ENCODE measurements at places on chromosomes 13 and 19. TPM values are rescaled to one million over a fixed set of nuclear protein-coding genes. Genes with fewer than 3 reads are reported as not detected.

DNA sequence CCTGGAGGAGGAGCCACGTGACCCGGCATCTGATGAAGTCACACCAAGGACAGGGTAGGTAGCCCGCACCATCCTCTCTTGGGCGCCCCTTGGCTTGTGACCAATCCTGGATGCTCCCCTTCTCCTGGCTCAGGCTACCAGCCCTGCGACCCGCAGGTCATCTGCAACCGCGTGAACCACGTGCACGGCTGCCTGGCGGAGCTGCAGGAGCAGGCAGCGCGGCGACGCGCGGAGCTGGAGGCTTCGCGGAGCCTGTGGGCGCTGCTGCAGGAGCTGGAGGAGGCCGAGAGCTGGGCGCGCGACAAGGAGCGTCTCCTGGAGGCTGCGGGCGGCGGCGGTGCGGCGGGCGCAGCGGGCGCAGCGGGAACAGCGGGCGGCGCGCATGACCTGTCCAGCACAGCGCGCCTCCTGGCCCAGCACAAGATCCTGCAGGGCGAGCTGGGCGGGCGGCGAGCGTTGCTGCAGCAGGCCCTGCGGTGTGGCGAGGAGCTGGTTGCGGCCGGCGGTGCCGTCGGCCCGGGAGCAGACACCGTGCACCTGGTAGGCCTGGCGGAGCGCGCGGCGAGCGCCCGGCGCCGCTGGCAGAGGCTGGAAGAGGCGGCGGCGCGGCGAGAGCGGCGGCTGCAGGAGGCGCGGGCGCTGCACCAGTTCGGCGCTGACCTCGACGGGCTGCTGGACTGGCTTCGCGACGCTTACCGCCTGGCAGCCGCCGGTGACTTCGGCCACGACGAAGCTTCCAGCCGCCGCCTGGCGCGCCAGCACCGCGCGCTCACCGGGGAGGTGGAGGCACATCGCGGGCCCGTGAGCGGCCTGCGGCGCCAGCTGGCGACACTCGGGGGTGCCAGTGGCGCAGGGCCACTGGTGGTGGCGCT lies 45.9 kb downstream of the SPTBN4 start:
- peaks cover 5% of the 10 kb centered on the region for H3K36me3 ChIP-seq
- peaks cover 11% of the 10 kb centered on the region for H3K4me1 ChIP-seq
- DNase-seq: peak; percentile 32
- no peak overlapping the region for H3K27ac ChIP-seq
- peaks cover 42% of the 10 kb centered on the region for H3K27me3 ChIP-seq

DNA sequence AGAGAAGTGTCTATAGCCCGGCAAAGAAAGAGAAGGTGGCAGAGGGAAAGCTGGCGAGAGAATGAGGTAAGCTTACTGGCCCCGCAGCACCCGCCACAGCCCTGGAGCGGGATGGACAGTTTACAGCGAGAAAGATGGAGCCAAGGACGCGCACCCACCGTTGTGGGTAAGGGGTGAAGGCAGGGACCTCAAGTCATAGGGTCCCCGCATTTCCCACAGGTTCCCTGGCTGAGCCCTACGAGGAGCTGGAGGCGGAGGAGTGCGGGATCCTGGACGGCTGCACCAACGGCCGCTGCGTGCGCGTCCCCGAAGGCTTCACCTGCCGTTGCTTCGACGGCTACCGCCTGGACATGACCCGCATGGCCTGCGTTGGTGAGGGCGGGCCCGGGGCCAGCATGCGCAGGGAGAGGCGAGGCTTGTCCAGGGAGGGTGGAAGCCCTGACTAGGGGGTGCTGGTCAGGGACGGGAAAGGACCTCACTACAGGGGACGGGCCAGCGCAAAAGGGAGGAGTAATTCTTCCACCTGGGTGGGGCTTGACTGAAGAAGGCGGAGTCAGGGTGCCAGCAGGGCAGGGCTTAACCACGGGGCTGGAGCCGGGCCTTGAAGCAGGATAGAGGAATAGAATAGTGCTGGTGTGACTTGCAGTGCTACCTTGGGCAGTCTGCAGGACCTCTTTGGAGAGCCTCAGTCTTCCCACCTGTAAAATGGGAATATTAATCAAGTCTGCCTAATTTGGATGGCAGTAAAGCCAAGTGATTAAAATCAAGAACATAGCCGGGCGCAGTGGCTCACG lies 26.5 kb downstream of the LTBP4 start:
- no peak overlapping the region for H3K27ac ChIP-seq
- H3K4me3 ChIP-seq: no peak overlapping the region
- H3K36me3 ChIP-seq: peaks cover 38% of the 10 kb centered on the region
- H3K27me3 ChIP-seq: no peaks in the 10 kb centered on the region
- DNase-seq: no peak
- peaks cover 6% of the 10 kb centered on the region for H3K4me1 ChIP-seq

GRCh38 chr13:40692946-40693345 lies 26.5 kb upstream of the FOXO1 start:
- H3K4me3 ChIP-seq: no peak overlapping the region
- H3K27ac ChIP-seq: no peak overlapping the region
- no peaks in the 10 kb centered on the region for H3K4me1 ChIP-seq
- no peak for DNase-seq
- no peaks in the 10 kb centered on the region for H3K27me3 ChIP-seq
- no peaks in the 10 kb centered on the region for H3K36me3 ChIP-seq

SLC1A6 gene
- total RNA-seq: not detected

DNA sequence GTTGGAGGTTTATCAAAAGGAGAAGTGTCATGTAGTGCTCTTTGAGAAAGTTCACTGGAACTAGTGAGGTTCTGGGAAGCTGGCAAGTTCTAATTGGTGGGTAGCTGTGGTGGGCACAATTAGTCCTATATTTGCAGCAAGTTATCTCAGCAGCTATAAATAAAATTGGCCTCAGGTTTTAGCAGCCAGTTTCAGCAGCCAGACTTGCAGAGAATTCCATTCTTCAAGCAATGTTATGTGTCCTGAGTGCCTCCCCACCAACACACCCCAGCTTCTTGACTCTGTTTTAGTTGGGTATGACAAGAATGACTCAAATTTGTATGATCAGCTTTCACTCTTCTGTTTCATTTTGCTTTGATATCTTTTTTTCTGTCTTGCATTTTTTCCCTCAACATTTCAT lies 4.7 kb downstream of the IFT88 start:
- peak; percentile 27 for DNase-seq
- no peaks in the 10 kb centered on the region for H3K27me3 ChIP-seq
- peaks cover 27% of the 10 kb centered on the region for H3K36me3 ChIP-seq
- H3K4me1 ChIP-seq: peaks cover 14% of the 10 kb centered on the region
- H3K27ac ChIP-seq: no peak overlapping the region

DNA sequence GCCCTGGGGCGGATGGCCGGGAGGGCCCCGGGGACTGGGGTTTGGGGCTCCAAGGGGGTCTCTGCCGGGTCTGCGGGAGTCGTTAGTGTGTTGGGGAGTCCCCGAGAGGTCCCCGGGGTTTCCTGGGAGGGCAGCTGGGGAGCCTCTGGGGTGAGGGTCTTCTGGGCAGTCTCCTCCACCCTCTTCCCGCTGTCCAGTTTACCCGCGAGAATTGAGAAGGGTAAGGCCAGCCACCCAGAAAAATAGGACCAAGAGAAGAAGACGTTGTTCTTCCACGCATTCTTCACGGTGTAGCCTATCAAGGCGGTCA lies 1.0 kb upstream of the ETFB start:
- H3K27ac ChIP-seq: peak overlapping the region; percentile 97
- no peaks in the 10 kb centered on the region for H3K27me3 ChIP-seq
- H3K36me3 ChIP-seq: peaks cover 31% of the 10 kb centered on the region
- H3K4me1 ChIP-seq: peaks cover 58% of the 10 kb centered on the region
- peak overlapping the region; percentile 90 for H3K4me3 ChIP-seq
- no peak for DNase-seq

DNA sequence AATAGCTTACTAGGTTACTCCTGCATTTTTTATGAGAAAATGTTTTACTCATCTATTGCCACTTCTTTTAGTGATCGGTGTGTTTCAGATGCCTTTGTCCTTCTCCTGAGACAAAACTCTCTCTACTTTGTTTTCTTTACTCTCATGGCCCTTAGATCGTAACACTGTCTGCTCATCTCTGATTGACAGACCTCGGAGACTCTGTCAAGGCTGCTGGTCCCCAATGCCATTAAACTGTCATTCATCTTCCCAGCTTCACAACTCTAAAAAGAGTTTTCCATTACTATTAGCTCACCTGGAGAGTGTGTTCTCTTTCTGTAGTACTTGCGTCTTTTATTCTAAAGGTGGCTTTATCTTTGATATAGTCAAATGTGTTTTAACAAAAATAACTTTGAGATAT lies 765.2 kb downstream of the SLITRK1 start:
- H3K27me3 ChIP-seq: no peaks in the 10 kb centered on the region
- no peaks in the 10 kb centered on the region for H3K36me3 ChIP-seq
- no peak for DNase-seq
- no peak overlapping the region for H3K4me3 ChIP-seq
- H3K27ac ChIP-seq: no peak overlapping the region
- no peaks in the 10 kb centered on the region for H3K4me1 ChIP-seq

RASIP1 gene
- total RNA-seq: 0.67 TPM

MARCHF2 gene
- 10.1 TPM for total RNA-seq

IGFL2 gene
- total RNA-seq: not detected

DNA sequence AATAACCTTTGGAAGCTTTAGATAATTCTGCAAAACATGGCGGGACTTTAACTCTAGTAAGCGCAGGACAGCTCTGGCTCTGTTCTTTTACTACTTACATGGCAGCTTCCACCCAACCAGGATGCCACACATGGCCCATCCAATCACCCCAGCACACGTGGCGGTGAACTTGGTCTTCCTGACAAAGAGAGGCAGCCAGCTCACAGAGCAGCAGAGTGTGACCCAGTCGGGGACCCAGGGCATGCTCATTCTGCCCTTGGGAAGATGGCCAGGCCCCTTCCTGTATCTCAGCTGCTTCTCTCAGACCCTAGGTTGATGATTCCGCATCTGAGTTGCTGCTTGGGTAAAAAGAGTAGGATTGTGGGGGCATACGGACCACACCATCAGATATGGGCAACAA lies 172.1 kb downstream of the USP12 start:
- DNase-seq: no peak
- H3K27me3 ChIP-seq: peaks cover 37% of the 10 kb centered on the region
- no peak overlapping the region for H3K4me3 ChIP-seq
- no peaks in the 10 kb centered on the region for H3K36me3 ChIP-seq
- no peak overlapping the region for H3K27ac ChIP-seq
- H3K4me1 ChIP-seq: peaks cover 5% of the 10 kb centered on the region

DNA sequence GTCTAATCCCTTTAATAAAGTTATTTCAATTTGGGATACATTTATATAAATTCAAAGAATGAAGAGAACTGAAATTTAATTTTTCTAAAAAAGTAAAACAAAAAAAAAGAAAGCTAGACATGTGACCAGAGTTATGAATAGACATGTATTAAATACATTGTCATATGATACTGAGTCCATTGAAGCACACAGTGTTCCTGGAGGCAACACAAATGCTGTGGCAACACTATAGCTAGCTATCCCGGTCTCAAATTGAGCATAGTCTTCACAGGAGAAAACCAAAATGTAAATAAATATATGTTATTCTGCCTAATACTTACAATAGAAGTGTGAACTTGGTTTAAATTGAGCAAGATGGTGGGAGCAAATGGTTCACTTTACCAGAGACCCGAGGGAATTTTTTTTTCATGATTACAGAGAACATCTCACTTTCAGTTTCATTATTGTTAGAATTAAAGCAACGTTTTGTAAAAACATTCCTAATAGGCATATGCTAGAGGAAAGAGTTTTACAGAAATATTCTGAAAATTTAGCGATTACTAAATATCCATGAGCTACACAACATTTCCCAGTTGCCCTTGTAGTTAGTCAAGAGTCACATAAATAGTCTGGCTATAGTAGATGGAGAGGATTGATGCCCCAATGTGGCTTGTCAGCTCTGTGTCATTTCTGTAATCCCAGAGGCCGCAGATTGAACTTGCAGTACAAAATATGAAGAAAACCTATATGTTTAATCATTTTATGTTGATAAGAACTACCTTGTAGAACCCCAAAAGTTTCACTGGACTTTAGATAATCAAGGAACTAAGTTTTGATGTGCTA lies 775.7 kb upstream of the SPRY2 start:
- H3K4me1 ChIP-seq: no peaks in the 10 kb centered on the region
- no peak overlapping the region for H3K27ac ChIP-seq
- no peak for DNase-seq
- H3K4me3 ChIP-seq: no peak overlapping the region
- H3K27me3 ChIP-seq: no peaks in the 10 kb centered on the region
- H3K36me3 ChIP-seq: no peaks in the 10 kb centered on the region

DNA sequence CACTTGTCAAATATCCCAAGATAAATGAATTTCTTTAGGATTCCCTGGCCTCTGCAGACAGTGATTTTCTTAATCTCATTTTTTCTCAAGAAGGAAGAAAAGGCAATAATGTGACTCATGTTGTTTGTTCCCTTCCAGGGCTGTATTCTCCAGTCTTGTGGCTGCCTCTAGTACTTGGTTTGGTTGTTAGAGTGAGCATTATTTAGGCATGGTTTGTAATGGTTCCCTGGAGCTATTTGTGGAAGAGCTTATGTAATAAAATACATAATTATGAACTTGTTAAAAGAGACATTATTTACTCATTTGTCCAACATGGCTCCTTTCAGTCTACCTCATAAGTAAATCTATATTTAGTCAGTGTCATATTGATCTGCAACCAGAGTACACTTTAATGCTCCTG lies 270.4 kb downstream of the DCT start:
- no peaks in the 10 kb centered on the region for H3K27me3 ChIP-seq
- no peak for DNase-seq
- H3K4me3 ChIP-seq: no peak overlapping the region
- H3K36me3 ChIP-seq: no peaks in the 10 kb centered on the region

DNA sequence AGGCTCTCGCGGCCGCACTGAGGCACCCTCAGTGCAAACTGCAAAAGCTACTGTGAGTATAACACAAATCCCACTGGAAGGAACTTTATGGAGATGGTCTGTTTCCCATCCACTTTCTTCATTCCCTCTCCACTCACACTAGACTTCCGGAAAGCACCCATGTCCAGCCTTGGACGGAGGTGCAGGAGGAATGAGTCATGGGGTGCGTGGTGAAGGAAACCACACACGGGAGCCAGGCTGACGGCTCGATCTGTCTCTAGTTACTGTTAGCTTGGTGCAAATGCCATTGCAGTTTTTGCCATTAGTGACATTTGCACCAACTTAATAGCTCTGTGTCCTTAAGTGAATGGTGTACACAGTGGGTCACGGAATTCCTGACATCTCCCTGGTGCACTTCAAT lies 14.6 kb downstream of the NLRP8 start:
- no peak overlapping the region for H3K4me3 ChIP-seq
- no peak for DNase-seq
- H3K4me1 ChIP-seq: no peaks in the 10 kb centered on the region

DNA sequence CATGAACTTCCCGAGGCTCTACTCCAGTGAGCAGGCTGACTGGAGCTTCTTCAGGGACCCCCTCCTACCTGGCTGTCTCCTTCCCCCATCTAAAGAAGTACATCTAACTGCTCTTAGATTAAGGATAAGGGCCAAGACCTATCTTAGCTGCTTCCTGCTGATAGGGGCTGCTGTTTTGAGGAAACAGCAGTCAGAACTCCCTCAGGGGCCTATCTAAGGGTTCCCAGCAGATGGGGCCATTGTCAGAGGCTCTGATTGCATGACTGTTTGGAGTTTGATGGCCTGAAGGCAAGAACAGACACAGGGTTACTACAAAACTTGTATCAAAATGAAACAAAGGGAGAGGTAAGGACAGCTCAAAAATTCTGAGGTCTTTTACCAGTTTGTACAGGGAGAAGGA lies 2636.9 kb upstream of the PCDH20 start:
- H3K27me3 ChIP-seq: no peaks in the 10 kb centered on the region
- no peak overlapping the region for H3K27ac ChIP-seq
- H3K4me1 ChIP-seq: no peaks in the 10 kb centered on the region
- no peak for DNase-seq

Data from activated CD4-positive, alpha-beta T cell treated with anti-CD3 and anti-CD28 coated beads for 36 hours (primary cell).